Stimulated activated CD4-positive, alpha-beta T cell treated with anti-CD3 and anti-CD28 coated beads, Interleukin-1b, Interleukin-23, amount 100 ng/mL, for 48 hours (primary cell): ENCODE measurements at places on chromosomes 16 and 17.

DNA sequence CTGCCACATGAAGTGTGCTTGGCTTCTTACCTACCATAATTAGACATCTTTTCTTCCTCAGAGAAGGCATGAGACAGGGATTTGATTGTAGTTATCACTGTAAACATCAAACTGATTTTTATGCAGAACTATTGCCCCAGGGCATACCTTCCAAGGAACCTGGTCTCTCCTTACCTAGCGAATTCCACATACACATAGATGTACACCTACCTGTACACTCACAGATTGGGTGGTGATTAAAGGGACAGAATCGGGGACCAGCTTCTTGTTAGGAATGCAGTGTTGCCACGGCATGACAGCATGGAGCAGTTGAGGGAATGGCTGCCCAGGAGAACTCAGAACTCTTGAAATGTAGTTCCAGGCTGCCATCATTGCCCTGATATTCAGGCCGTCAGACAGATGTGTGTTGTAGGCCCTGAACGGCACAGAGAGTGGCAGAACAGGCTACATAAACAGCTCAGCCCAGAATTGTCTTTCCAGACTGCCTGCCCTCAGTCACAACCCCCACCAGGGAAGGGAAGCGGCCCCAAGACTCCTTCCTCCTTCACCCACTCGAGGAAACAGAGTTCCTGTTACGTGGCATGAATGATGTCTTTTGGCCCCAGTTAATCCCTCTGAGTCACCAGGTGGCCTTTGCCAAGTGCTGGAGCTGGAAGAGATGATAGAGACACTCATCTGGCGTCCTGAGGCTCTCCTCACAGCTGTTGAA, 17.8 kb upstream of the NAGLU start:
- DNase-seq, result no peak

DNA sequence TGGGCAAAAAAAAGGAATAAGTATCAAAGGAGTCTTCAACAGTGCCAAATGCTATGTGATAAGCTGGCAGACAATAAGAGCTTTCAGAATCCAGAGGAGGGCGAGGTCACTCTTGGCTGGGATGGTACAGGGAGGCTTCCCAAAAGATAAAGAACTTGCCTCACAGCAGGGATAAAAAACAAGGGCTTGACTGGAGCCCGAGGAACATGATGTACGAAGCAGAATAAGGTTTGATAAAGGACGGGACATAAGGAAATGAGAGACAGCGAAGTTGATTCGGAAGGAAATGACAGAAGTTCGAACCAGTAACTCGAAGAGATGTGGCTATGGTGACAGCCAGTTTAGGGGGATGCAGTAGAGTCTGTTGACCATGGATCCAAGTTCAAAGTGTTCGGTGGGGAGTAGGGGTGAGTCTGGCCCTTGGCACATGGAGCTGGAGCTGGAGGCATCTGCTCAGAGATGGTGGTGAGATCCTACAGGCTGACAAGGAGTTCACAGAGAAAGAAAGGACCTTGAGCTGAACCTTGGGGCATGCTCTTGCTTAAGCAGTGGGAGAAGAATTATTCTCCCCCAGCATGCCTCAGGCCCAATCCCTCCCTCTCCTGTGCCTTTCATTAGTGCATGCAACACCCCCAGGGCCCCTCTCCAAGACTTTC, 137.6 kb upstream of the RCVRN start:
- no peak for DNase-seq

GRCh38 chr17:8707332-8708024, 37.2 kb downstream of the CCDC42 start:
- DNase-seq, result no peak

- no peak for DNase-seq
Observed at GRCh38 chr17:1110862-1111598, 68.8 kb downstream of the ABR start.

GRCh38 chr16:84918006-84918909, 93.1 kb downstream of the ZDHHC7 start:
- no peak for DNase-seq

- no peak for DNase-seq
Observed at GRCh38 chr16:3548445-3548844, 28.8 kb downstream of the NLRC3 start.

GRCh38 chr17:50562242-50563091, 2.0 kb downstream of the CACNA1G start:
- DNase-seq, result no peak

DNA sequence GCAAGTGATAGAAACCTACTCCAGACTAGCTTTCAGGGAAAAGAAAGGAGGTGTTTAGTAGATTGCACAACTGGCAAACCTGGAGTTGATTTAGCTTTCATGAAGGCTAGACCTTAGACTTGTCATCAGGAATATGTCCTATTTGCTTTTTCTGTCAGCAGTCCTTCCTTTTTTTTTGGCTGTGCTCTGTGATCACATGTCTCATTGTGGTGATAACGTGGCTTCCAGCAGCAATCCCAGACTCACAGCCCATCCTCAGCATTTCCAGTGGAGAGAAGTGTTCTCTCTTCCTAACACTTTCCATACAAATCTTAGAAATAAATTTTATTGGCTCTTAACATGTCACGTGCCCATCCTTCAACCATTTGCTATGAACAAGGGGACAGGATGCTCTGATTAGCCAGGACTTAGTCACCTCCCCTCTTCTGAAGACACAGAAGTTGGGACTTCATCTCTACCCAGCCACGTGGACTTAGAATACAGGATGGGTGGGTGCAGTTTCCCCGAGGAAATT, 74.7 kb downstream of the CDH13 start:
- no peak for DNase-seq

DNA sequence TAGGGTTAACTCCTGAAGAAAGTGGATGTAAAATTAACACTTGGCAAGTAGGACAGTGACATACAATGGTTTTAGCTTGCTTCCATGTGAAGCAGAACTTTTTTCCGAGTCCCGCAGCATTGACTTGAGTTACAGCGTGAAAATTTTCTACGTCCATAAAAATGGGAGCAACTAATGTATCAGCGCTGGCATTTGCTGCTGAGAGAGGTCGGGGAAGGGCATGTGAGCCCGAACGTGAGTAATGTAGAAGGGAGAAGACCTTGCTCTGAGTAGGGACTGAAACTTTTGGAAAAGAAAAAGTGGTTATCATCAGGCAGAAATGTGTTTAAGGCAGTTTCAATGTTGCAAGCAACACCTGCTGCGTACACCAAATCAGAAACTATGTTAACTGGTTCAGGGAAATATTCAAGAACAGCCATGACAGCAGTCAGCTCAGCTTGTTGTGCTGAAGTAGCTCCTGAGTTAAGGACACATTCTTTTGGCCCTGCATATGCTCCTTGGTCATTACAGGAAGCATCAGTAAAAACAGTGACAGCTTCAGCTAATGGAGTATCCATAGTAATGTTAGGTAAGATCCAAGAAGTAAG, 70.9 kb upstream of the ARL4D start:
- no peak for DNase-seq

DNA sequence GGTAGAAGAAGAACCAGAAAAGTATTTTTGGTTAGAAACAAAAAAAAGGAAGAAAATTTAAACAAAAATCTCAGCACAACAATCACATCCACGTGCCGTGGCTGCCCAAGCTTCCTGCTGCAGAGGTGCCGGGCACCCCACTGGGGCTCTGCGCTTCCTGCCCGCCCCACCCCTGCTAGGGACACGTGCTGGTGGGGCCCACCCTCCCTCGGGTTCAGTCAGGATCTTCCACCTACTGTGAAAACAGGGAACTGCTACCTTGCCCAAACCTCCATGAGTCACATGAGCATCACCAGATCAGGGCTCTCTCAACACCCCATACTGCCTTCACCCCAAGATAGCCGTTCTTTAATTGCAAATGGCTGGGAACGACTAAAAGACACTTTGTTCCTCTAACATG, 24.4 kb upstream of the CYTH1 start:
- peak; percentile 58 for DNase-seq
